Activated CD4-positive, alpha-beta T cell treated with anti-CD3 and anti-CD28 coated beads, Interleukin-2, amount 10 ng/mL, durations not matched to agents 7 days and 5 days (primary cell): ENCODE measurements at places on chromosomes 6 and 20.

DNA sequence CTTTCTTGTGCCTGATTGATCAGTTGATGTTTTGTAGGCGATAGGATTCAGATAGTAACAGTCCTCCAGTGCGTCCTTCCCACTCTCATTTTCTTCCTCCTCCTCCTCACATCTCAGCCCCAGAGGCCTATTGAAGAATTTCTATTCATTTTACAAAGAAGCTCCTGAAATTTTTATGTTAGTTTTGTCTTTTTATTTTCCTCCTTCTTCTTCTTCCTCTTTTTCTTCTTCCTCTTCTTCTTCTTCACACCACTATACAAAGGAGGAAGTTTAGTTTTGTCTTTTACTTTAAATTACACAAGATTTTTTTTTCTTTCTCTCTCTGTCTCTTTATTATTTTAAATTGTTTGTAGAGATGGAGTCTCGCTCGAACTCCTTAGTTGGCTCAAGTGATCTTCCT is 19.1 kb downstream of the BTN2A1 start:
- DNase-seq = no peak
- peaks cover 37% of the 10 kb centered on the region for H3K36me3 ChIP-seq
- no peaks in the 10 kb centered on the region for H3K27me3 ChIP-seq
- no peak overlapping the region for H3K4me3 ChIP-seq

- H3K4me1 ChIP-seq = peaks cover 2% of the 10 kb centered on the region
- H3K27ac ChIP-seq = no peak overlapping the region
- no peak for DNase-seq
These were observed 35.3 kb downstream of the ESR1 start for GRCh38 chr6:151842816-151843215.

DNA sequence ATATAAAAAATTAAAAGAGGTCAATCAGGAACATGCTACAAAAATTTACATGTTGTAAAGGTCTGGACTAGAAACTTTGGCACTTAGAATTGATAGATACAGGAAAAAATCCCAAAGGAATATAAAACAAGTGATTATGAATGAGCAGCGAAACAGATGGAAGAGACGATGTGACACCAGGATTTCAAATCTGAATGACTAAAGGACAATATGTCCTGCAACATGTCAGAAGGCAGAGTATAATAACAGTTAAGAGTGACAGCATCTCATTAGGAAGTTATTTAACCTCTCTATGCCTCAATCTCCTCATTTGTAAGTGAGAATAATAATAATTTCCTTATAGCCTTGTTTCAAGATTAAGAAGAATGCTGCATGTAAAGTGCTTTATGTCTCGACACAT is 50.3 kb downstream of the FRK start:
- no peaks in the 10 kb centered on the region for H3K36me3 ChIP-seq
- DNase-seq = no peak
- H3K4me1 ChIP-seq = no peaks in the 10 kb centered on the region
- H3K27ac ChIP-seq = no peak overlapping the region

- H3K4me3 ChIP-seq = peak overlapping the region; percentile 99
- no peak for DNase-seq
- H3K36me3 ChIP-seq = peaks cover 31% of the 10 kb centered on the region
- peaks cover 34% of the 10 kb centered on the region for H3K4me1 ChIP-seq
- H3K27ac ChIP-seq = peak overlapping the region; percentile 95
- no peaks in the 10 kb centered on the region for H3K27me3 ChIP-seq
These were observed 651 bp upstream of the SAMHD1 start for GRCh38 chr20:36951979-36952738.

GRCh38 chr6:130598021-130598989 is 228.9 kb upstream of the SMLR1 start:
- no peak overlapping the region for H3K27ac ChIP-seq
- peaks cover 12% of the 10 kb centered on the region for H3K4me1 ChIP-seq

DNA sequence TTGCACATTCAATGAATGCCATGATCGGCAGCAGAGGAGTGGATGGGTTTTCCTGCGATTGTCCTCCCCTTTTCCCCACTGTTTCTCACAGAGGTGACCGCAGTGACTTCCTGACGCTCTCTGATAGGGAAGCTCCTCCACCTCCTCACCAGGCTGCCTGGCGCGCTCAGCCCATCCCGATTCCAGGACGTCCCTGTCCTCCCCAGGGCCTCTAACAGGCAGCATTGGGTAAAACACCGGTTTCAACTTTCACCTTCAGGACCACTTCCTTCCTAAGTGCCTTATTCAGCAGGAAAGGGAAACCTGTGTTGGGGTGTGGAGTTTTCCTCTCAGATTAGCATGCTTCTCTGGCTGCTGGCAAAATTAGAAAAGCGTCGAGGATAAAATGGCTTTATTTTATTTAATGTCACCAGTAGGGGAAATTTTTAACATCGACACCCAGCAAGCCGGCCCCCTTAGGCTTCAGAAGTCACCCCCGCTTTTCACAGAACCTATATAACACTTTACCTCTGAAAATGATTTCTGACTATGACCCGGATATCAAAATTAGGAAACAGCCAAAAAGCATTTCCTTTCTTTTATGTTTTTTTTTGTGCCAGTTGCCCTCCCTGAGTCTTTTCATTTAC is 570.4 kb upstream of the GJE1 start:
- H3K27ac ChIP-seq = peak overlapping the region; percentile 72
- peaks cover 18% of the 10 kb centered on the region for H3K4me1 ChIP-seq
- H3K36me3 ChIP-seq = no peaks in the 10 kb centered on the region
- no peak for DNase-seq
- H3K4me3 ChIP-seq = peak overlapping the region; percentile 56
- H3K27me3 ChIP-seq = no peaks in the 10 kb centered on the region

GRCh38 chr6:154450498-154450897 is 60.0 kb downstream of the CNKSR3 start:
- no peak for DNase-seq
- no peaks in the 10 kb centered on the region for H3K27me3 ChIP-seq
- no peaks in the 10 kb centered on the region for H3K36me3 ChIP-seq
- no peaks in the 10 kb centered on the region for H3K4me1 ChIP-seq

DNA sequence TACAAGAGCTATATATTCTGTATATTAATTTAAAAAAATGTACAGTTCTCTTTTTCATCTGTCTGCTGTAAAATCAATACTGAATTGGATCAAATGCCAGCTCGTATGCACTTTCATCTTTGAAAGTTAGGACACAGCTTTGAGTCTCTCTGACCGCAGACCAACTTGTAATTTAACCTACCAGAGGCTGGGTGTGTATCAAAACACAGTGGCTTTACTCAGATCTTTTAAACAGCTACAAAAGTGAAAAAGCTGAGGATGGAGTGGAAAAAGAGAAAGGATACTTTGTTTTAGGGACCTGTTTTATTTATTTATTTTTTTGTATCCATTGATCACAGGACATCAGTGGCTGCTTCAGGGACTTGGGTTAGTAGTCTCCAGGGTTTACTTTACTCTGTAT is 44.1 kb downstream of the KIAA0408 start:
- no peak for DNase-seq
- no peak overlapping the region for H3K4me3 ChIP-seq
- H3K36me3 ChIP-seq = no peaks in the 10 kb centered on the region
- no peak overlapping the region for H3K27ac ChIP-seq

- H3K4me1 ChIP-seq = no peaks in the 10 kb centered on the region
- H3K4me3 ChIP-seq = no peak overlapping the region
- no peaks in the 10 kb centered on the region for H3K36me3 ChIP-seq
- no peaks in the 10 kb centered on the region for H3K27me3 ChIP-seq
These were observed 662.8 kb downstream of the TBC1D32 start for GRCh38 chr6:120671519-120671918.

DNA sequence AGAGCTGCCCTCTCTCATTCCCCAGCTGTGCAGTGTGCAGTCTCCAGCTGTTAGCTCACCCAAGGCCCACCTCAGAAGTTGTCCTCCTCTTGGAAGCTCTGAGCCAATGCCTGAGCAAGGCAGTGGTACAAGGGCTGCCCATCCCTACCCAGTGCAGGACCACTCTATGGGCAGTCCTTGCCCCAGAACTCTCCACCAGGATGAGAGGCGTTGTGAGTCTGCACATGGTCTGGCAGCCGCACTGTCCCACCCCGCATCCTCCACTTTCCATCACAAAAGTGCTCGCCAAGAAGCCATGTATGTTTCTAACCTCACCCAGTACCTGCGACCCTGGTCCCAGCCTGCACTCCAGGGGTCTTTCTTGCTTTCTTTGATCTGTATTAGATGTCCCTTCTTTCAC is 175.1 kb upstream of the PMEPA1 start:
- no peak overlapping the region for H3K27ac ChIP-seq
- peaks cover 18% of the 10 kb centered on the region for H3K27me3 ChIP-seq
- no peak overlapping the region for H3K4me3 ChIP-seq
- no peaks in the 10 kb centered on the region for H3K36me3 ChIP-seq
- no peak for DNase-seq

- no peak overlapping the region for H3K27ac ChIP-seq
- H3K27me3 ChIP-seq = peaks cover 5% of the 10 kb centered on the region
- DNase-seq = no peak
- no peaks in the 10 kb centered on the region for H3K36me3 ChIP-seq
These were observed 134.6 kb upstream of the EEF1E1 start for GRCh38 chr6:8236956-8237355.

- H3K36me3 ChIP-seq = no peaks in the 10 kb centered on the region
- no peak overlapping the region for H3K27ac ChIP-seq
- no peak for DNase-seq
- H3K4me1 ChIP-seq = no peaks in the 10 kb centered on the region
These were observed 76.6 kb downstream of the YTHDF1 start for GRCh38 chr20:63139356-63139755.
